ENCODE measurements at places on chromosomes 4 and X.

GRCh38 chr4:6265546-6265945, 4.1 kb upstream of the WFS1 start:
- DNase-seq = no peak

DNA sequence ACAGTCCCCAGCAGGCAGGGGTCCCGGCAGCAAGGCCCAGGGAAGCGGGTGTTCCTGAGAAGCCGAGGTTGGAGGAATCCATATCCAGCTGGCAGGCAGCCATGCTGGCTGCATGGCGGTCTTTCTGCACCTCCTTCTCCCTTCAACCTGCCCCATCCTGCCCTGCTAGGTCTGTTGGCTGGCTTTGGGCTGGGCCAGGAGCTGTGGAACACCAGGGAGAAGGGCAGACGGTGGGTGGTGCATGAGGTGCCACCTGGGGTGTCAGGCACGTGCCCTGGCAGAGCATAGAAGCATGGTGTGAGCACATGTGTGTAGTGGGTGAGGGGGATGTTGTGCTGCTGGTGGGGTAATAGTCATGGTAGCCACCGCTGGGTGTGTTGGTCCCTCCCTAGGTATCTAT, 150.1 kb downstream of the PJA1 start:
- no peak for DNase-seq

- DNase-seq = peak; percentile 5
Measured at GRCh38 chr4:76894537-76895255, 3.2 kb downstream of the SOWAHB start.

GRCh38 chr4:120839334-120839973, 83.1 kb downstream of the PRDM5 start:
- no peak for DNase-seq

DNA sequence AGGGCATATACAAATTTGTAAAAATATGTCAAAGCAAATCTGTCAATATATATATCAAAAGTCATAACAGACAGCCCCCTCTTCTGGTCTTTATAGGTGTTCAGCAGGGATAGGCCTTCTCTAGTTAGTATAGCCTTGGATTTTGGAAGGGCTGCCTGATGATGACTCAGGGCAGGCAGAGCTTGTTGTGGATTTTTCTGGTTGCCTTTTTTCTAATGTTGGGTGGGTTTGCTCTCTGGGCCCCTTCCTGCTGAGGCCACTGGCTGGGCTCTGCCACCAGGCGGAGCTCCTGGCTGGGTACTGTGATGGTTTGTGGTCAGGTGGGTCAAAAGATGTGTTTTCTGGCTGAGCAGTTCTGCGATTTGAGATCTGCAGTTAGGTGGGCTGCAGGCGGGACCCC, 294.2 kb downstream of the GRIA2 start:
- DNase-seq = no peak

DNA sequence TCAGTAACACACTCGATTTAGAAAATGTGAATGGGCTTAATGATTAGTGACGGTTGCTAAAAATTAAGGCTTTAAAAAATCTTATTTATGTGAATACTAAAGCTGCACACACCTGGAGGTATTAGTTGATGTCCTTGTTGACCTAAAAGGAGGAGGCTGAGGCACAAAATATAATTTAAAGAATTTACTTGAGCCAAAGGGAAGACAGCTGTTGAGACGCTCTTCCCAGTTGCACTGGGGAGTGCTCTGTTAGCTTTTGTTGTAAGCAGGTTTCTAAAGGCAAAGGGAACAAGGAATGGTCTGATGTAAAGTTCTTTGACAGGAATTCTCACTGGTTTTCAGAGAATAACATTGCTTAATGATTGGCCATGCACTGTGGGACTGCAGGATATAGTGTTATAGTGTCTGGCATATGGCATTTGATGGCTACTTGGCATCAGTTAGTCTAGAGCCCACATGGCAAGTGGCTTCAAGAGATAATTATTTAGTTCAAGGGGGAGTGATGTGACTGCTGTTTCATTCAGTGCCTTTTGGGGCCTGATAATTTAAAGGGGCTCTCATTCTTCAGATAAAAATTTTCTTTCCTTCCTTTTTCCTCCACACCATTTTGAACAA, 30.8 kb upstream of the PGM2 start:
- DNase-seq = no peak

- no peak for DNase-seq
Measured at GRCh38 chr4:42574870-42575430, 82.0 kb downstream of the ATP8A1 start.

GRCh38 chrX:19515615-19516105, 352 bp upstream of the MAP3K15 start:
- DNase-seq = no peak

GRCh38 chrX:129759576-129760061, 20.1 kb upstream of the SASH3 start:
- no peak for DNase-seq

- no peak for DNase-seq
Measured at GRCh38 chr4:70356185-70356584, 4.4 kb upstream of the SMR3A start.

GRCh38 chr4:4824232-4824631, 35.2 kb upstream of the MSX1 start:
- no peak for DNase-seq

GRCh38 chrX:101659601-101660063, at the start of gene ARMCX2:
Gene ARMCX2 (minus strand): TSS chrX:101659850. CDS start chrX:101657588, 2,262 bp downstream.
- no peak for DNase-seq

- DNase-seq = no peak
Measured at GRCh38 chrX:6026980-6027379, 201.7 kb downstream of the NLGN4X start.

- DNase-seq = no peak
Measured at GRCh38 chr4:88939697-88940096, 117.3 kb downstream of the FAM13A start.

GRCh38 chr4:145487631-145488030, 6.0 kb downstream of the SMAD1 start:
- peak; percentile 83 for DNase-seq

DNA sequence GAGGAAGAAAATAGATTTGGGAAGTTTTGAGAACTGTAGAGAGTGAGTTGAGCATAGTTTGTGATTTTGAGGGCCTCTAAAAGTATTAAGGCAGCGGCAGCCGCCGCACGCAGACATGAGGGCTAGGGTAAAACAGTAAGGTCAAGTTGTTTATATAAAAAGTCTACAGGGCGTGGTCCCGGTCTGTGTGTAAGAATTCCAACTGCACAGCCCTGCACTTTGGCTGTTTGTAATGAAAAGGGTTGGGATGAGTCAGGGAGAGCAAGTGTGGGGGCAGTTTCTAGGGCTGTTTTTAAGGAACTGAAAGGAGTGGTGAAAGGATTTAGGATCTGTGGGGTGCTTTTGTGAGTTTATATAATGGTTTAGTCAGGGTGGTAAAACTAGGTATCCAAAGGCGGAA, 55.0 kb downstream of the BEX3 start:
- DNase-seq = no peak

- no peak for DNase-seq
Measured at GRCh38 chrX:40093586-40093985, 4.2 kb downstream of the BCOR start.

DNA sequence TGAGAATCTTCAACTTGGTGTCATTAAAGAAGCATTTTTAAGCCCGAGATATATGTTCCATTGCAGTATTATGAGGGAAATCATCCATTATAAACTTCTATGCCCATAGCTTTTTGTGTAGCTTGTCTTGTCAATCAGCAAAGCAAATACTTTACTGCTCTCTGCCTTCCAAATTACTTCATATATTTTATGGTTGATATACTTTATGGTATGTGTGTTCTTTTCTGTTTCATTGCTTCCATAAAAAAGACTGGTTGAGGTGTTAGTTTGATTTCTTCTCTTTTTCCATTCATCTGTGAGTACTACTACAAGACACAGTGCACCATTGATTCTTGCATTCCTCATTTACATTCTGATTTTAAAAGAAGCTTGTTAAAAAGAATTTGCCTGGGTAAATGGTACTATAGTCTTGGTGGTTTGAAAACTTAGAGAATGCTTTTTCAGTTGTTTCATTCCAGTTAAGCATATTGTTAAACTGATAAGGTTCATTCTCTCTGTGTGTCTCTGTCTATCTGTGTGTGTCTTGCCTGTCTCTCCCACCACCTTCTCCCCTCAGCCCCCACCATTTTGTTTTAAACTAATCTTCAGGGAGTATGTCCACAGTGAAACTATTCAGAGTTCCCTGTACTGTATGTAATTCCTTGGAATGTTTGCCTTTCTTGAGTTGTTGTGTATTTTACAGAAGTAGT, 27.1 kb downstream of the STAG2 start:
- DNase-seq = no peak

DNA sequence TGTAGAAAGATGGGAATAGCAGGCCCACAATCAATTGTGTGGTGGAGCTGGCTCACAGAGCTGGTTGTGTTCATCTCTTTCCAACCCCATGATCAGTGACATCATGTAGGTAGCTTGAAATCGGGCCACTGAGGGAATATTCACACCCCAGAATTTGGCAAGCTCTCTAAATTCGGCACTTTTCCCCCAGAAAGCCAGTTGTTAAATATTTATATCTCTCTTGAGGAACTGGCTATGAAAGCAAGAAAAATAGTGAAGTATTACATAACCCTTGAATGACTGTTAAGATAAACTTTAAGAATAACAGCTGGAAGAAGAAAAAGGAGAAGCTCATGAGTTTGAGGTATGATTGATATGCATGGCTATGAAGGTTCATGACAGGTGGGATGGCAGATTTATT, 38.9 kb downstream of the GPRIN3 start:
- DNase-seq = no peak

DNA sequence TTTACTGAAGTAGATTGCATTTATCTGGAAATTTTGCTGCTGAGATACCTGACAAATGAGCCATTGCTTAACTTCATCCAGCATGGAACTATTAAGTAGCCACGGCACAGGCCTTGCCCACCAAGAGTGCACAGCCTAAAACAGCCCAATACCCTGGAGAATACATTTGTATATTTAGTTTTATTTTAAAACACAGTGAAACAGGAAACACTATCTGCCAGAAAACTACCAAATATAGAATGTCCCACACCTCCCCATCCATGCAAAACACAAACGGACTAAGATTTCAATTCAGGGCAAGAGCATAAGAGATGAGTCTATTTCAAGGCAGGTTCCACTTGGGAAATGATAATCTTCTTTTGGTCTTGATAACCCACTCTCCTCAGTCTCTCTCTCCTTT, 57.1 kb downstream of the MAML3 start:
- DNase-seq = no peak

DNA sequence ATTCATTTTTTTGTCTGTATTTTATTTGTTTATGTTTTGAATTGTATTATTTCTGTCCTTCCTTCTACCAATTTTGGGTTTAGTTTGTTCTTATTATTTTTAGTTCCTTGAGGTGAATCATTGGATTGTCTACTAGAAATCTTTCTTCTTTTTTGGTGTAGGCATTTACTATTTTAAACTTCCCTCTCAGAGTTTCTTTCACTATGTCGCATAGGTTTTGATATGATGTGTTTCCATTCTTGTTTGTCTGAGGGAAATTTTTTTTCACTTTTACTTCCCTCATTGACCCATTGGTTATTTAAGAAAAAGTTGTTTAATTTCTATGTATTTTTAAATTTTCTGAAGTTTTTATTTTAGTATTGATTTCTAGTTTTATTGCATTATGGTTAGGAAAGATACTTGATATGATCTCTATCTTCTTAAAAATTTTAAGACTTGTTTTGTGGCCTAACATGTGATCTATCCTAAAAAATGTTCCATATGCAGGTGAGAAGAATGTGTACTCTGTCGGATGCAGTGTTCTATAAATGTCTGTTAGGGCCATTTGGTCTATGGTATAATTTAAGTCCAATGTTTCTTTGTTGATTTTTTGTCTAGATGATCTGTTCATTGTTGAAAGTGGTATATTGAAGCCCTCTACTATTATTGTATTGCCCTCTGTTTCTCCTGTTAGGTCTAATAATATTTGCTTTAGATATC, 68.8 kb downstream of the IL15 start:
- DNase-seq = peak; percentile 26

DNA sequence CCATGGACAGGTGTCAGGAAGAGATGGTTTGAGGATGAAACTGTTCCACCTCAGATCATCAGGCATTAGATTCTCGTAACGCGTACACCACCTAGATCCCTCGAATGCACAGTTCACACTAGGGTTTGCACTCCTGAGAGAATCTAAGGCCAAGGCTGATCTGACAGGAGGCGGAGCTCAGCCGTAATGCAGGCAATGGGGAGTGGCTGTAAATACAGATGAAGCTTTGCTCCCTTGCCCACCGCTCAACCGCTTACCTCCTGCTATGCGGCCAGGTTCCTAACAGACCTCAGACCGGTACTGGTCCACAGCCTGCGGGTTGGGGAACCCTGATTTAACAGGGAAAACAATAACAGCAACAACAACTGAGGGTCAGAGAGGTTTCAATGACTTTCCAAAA, 2.0 kb upstream of the TEC start:
- no peak for DNase-seq

GRCh38 chr4:70651864-70652506, 14.3 kb downstream of the JCHAIN start:
- no peak for DNase-seq

DNA sequence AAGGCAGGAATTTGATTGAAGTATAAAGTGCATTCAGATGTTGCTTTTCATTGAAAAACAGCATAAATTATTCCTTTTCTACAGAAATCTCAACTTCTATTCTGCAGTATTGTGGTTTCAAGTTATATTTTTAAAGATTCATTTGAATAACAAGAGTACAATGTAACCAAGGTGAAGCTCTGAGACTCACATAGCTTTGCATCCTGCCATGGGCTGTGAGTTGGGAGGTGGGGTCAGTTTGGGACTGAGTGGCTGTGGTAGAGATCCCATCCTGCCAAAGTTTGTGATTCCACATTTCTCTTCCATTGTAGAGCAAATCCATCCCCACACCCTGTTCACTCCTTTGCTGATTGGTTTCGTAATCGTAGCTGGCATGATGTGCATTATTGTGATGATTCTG, 69.2 kb downstream of the KIT start:
- DNase-seq = no peak

Data from GM12864 (cell line).